ENCODE measurements at places on chromosomes 5 and 9.
A peak's percentile ranks its signal among the peaks of the same experiment; 100 is the strongest.

GRCh38 chr5:40679148-40679912, 385 bp upstream of the PTGER4 start:
- DNase-seq: peak; percentile 78

DNA sequence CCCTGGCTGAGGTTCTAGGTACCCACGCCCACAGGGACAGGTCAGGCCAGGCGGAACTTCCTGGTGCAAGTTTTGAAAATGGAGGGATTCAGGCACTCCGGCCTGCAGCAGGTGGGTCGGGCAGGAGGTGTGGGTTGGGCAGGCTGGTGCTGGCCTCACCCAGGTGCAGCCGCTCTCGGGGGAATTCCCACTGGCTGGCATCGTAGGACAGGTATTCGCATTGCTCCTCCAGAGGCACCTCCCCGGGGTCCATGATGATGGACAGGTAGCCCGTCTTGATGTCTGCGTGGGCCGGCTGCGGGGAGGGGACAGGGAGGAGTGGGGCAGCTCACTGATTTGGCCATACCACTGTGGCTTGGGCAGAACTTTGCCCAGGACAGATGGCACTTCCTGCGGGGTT, 28.7 kb upstream of the SCGB3A1 start:
- no peak for DNase-seq

GRCh38 chr9:89419978-89420394, 77.9 kb downstream of the SEMA4D start:
- no peak for DNase-seq

- DNase-seq: no peak
Measured at GRCh38 chr5:153267506-153267905, 223.0 kb upstream of the GRIA1 start.

DNA sequence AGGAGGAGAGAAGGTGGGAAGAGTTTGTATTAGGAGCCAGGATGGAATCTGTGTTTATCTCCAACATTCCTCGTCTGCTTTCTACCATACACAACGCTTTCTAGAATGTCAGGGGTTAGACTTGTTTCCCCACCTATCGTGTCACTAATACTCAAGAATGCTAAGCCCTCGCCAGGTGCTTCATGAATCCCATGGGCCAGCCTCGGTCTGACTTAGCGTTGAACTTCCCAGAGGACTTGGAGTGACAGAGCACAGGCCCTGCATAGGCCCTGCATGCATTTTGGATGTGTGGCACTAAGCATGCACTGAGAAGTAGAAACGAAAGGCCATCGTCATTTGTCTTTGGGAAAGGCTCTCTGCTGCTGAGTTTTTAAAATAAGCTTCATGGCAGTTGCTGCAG, 328.7 kb downstream of the NSG2 start:
- no peak for DNase-seq

DNA sequence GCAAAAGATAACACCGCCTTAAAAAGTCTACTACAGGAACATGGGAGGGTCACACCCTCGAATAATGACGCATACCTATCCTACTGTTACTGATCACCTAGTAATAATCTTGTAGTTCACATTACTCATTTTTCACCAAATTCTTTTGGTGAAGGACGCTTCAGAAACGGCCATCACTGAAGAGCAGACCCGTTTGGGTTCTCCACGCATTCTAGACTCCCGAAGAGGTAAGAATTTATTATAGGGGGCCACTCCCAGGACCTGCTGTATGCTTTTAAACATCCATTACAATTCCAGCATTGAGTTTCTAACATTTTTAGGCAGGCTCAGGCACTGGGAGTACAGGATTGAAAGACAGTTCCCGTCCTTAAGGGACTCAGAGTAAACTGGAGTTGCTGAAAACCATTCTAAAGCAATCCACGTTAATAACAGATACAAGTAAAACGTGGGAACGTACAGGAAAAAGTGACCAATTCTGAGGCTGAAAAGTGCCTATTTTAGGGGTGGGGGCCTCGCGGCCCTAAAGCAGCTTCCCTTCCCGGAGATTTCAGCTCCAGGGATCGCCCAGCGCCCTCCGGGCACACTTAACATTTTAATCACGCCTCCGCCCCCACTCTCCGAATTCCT, at the start of gene FER:
TSS of gene FER (plus strand) at position 124 of the 627 bp plus-strand sequence. CDS start 50,286 bp downstream, outside the sequence.
- no peak for DNase-seq

All from pons (tissue), 1 donor.